ENCODE measurements at places on chromosomes 7 and 10.

- no peak for DNase-seq
Measured at GRCh38 chr10:64041989-64042490, 520.8 kb downstream of the REEP3 start.

DNA sequence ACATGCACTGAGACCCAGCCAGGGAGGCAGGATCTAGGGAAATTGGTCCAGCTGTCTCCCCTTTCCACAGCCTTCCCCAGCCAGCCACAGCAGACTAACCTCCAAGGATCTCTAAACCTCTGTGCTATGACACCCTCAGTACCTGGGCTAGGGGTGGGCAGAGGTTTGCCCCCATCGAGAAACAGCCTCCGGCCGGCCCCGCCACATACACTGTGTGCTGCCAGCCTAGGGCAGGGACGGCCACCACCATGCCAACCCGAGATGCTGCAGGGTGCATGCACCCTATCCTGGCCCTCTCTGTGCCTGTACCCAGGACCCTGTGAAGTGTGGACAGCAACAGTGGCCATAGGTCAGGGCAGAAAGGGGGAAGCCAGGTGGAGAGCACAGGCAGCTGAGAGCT, 58.1 kb downstream of the PARP12 start:
- DNase-seq, result no peak

DNA sequence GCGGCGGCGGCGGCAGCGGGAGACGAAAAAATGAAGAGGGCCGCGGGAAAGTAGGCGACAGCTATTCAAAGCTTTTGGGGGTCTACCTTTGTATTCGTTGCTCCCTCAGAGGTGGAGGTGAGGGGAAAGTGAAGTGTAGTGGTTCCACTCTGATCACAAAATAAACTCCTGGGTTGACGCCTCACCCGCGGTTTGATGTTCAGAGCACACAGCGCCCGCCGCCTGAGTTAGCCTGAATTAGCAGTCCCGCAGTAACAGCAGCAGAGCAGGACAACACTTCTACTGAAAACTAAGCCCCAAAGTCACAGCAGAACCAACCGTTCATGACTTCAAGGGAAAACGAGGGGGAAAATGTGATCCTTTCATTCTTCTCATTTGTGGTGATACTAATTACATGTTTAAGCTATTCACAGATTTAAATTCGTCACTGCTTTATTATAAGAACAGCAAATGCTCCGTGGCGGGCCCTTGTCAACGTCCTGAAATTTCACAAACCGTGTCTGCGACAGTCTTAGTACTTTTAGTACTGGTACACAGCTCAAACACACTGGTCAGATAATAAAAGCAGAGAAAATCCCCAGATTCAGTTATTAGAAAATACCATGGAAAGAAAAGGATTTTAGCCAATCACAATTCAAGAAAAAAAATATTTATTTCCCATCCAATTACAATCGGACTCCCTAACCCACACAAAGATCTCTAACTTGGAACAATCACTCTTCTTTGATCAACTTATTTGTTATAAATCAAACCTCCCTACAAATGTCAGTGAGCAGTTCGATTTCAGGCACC, 563 bp upstream of the JMJD1C start:
- peak; percentile 56 for DNase-seq

DNA sequence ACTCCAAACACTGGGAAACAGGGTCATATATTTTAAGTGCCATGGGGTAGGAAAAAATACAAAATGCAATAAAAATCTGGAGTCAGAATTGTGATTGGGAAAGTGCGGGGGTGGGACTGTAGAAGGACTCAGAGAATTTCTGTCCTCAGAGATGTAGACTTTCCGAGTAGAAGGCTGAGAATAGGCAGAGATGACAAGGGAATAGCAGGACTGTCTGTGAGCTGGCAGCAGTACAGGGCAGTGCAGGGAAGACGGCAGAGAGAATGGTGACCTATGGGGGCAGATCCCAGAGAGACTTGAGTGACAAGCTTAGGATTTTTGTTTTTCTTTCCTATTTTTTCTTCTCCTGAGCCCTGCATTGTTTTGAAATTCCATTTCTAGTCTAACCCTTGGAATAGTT, 127.6 kb downstream of the SLC16A9 start:
- no peak for DNase-seq

GRCh38 chr7:105444342-105444987, 55.7 kb upstream of the SRPK2 start:
- no peak for DNase-seq

DNA sequence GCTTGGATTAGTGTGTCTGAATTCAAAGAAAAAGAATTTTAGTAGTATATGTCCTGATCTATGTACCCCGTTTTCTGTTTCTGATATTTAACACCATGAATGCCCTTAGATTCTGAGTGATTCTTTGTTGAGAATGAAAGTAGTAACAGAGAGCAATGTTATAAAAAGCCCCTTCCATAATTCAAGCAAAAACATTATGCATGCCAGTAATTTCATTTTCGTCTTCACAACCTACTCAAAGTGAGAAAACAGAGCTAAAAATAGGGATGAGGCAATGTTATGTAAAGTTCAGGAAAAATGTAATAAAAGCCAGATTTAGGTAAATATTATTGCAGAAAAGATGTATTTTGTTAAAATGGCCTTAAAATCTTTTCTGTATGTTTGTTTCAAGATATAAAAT, 28.1 kb downstream of the PTPRZ1 start:
- no peak for DNase-seq

Measured in putamen (tissue), 1 donor.